ENCODE measurements at places on chromosomes 1 and 21.
A peak's percentile ranks its signal among the peaks of the same experiment; 100 is the strongest.

DNA sequence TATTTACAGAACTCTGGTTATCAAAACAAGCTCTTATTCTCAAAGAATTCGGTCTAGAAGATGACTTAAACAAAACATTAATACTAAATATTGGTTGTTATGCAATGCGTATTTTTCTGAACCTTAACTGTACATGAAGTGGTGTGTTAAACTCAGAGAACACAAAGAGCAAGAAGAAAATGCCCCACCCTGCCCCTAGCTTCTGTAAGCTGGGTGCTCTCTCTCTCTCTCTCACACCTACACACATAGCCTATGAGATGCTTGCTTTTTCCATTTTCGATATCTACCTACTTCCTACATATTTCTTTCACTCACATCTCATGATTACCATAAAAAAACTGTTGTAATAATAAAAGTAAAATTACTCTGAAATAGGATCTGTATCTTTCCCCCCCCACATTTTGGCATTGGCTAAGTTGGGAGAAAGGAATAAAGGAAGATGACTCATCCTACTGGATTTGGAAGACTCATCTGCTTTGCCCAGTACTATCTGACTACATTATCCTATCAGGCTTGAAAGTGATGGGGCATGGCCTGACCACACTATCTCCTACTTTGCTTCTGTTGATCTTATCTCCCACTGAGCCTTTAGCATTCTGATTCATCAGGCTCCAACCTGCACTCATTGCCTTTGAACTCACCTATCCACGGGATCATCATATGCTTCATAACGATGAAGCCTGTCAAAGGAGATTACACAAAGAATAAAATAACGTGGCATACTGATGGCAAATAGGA, 2.9 kb downstream of the CRYZ start:
- no peak for DNase-seq

DNA sequence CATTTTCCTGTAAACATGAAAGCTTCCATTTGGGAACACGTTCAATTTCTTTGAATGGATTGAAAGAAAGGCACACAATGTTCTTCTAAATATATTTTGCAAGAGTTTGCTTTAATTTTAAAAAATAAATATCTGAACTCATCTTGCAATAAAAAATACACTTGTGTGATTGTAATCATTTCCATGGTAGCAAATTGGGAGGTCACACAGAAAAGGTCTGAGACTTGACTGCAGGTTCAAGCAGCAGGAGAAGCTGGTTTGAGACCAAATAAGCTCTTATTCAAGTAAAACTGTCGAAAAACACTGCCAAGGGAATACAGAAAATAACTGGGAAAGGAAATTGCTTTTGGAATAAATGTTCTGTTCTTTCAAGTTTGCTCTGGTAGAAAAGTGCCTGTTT, 498.9 kb downstream of the ADGRL2 start:
- no peak for DNase-seq

GRCh38 chr1:6172549-6172948, 7.6 kb downstream of the CHD5 start:
- no peak for DNase-seq

DNA sequence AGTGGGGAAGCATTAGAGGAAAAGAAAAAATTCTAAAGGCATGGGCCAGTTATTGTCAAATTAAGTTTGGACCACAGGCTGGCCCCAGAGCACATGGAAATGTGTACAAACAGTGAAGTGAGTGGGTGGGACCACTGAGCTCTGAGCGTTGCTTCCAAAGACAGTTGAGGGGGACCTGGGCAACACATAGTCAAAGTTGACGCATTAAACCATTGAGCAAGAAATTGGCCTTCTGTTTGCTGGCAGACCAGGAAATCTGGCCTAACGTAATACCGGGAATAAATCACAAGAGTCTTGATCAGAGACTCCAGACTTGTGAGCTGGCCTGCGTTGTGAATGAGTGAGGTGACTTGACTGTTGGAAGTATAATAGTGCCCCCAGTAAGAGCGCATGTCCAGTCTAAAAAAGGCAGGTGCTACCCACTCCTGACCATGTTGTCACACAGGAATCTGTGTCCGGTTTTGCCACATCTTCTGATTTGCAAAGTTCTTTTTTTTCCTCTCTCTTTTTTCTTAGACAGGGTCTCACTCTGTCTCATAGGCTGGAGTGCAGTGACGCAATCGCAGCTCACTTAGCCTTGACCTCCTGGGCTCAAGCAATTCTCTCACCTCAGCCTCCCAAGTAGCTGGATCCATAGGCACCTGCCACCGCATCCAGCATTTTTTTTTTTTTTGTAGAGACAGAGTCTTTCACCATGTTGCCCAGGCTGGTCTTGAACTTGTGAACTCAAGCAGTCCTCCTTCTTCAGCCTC, 10.7 kb downstream of the EPHB2 start:
- no peak for DNase-seq

DNA sequence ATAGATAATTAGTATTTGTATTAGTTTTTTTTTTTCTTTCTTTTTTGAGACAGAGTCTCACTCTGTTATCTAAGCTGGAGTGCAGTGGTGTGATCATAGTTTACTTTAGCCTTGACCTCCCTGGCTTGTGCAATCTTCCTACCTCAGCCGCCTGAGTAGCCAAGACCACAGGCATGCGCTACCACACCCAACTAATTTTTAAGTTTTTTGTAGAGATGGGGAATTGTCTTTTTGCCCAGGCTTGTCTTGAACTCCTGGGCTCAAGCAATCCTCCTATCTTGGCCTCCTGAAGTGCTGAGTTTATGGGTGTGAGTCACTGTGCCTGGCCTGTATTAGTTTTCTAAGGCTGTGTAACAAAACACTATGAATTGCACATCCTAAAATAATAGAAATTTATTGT, 58.3 kb downstream of the MSH4 start:
- DNase-seq: no peak

- no peak for DNase-seq
These were observed 113.7 kb downstream of the PTPRU start for GRCh38 chr1:29349871-29350491.

DNA sequence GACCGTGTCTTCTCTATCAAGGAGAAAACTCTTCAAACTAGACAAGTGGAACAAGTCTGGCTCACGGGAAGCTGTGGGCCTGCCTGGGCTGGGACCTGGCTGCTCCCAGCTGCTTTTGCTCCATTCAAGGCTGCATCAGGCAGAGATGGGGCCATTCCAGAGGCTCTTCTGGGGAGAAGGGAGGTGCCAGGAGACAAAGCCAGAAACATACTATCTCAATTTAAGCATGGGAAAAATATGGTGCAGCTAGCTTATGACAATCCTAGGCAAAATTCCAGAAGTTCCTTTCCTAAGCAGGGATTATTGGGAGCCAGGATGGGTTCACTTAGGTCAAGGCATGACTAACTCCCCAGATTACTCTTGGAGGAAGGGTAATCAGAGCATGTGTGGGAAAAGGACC, 90.8 kb upstream of the SLC2A1 start:
- no peak for DNase-seq

GRCh38 chr1:167503626-167504466, 14.5 kb downstream of the CD247 start:
- DNase-seq: no peak

DNA sequence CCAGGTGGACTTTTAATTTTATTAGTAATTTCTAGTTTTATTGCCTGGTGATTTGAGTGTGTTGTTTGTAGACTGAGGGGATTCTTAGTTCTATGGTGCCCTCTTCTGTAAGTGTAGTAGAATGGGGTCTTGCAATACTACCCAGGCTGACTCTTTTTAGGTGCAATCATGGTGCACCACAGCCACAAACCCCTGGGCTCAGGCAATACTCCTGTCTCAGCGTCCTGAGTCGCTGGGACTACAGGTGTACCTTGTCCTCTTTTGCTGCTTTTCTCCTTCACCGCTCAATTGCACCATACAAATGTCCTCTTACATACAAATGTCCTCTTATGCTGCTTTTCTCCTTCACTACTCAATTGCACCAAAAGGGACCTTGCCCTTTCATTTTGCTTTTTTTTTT, 43.1 kb downstream of the SCP2 start:
- no peak for DNase-seq

DNA sequence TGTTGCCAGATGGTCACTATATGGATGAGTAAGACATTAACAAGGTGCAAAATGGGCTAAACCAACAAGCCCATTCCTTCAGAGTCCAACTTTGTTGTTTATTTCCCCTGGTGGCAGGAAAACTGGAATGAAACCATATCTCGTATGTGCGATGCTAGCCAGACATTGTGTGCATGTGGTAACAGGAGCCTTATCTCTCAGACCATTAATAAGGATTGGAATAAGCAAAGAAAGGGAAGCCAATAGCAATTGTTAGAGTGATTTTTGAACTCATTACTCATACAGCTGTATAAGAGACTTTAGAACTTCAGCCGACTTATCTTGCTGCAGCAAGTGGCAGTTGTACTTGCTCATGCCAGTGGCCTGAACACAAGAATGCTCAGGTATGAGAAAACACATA, 30.0 kb upstream of the HMCN1 start:
- DNase-seq: no peak

- no peak for DNase-seq
These were observed 766 bp downstream of the ATP2B4 start for GRCh38 chr1:203627398-203627797.

- no peak for DNase-seq
These were observed 49.0 kb downstream of the TOMM20 start for GRCh38 chr1:235079443-235080296.

GRCh38 chr1:43978551-43979260, at the start of gene B4GALT2:
B4GALT2 (plus strand) TSS chr1:43979210; CDS start chr1:43981161, 1,951 bp downstream.
- DNase-seq: peak; percentile 30

GRCh38 chr1:248828845-248829244, 3.1 kb upstream of the SH3BP5L start:
- DNase-seq: no peak

- DNase-seq: peak; percentile 21
These were observed 88.4 kb upstream of the RHOU start for GRCh38 chr1:228646717-228647522.

DNA sequence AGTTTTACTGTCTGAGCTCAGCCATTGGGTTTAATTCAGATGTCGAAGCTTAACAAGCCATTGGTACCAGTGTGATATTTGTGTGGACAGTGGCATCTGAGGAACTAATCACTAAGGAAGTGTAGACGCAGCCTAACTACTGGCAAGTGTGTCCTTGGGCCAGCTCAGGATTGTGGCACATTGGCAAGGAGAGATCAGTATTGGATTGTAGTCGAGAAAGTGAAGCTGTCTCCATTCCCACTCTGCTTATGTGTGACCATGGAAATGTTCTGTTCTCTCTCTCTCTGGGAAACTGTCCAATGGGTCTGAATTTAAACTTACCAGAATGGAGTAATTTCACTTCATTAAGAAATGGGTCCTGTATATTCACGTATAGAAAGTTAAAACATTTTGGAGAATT, 112.2 kb downstream of the ITSN1 start:
- DNase-seq: no peak

Data from activated T-helper 1 cell treated with anti-CD3 and anti-CD28 coated beads, Interleukin-12 subunit alpha, Interleukin-12 subunit beta, Interleukin-2, Interleukin-4 antibody, amounts not matched to agents 30 ng/mL and 10 ng/mL and 1 ng/mL, durations not matched to agents 14 hours and 24 hours and 36 hours (primary cell).